Body of pancreas (tissue), 4 donors: ENCODE measurements at places on chromosomes 4 and X.

DNA sequence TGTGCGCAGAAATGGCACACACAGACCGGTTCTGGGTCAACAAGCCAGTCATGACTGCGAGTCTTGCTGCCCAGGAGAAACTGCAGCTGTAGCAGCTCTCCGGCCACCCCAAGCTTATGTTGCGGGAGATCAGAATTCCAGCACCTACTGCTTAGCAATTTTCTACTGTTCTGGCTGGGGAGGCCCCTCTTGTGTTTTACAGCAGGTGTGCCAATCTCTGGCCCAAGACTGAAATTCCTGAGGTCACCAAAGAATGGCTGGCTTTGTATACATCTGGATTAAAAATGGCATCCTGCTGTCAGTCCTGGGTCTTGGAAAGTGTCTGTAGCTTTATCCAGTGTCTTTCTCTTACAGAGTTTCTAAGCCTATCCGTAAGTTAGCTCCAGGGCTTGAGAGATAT, 68.9 kb upstream of the TRAM1L1 start:
- no peak for DNase-seq

GRCh38 chrX:69036674-69037573, 128.3 kb downstream of the PJA1 start:
- no peak for DNase-seq

- DNase-seq: no peak
Observed at GRCh38 chr4:38243388-38244053, 283.3 kb downstream of the PTTG2 start.

GRCh38 chr4:78121338-78121904, 64.3 kb downstream of the FRAS1 start:
- peak; percentile 5 for DNase-seq

- DNase-seq: peak; percentile 82
Observed at GRCh38 chrX:78024349-78025059, 55.1 kb upstream of the PGAM4 start.

DNA sequence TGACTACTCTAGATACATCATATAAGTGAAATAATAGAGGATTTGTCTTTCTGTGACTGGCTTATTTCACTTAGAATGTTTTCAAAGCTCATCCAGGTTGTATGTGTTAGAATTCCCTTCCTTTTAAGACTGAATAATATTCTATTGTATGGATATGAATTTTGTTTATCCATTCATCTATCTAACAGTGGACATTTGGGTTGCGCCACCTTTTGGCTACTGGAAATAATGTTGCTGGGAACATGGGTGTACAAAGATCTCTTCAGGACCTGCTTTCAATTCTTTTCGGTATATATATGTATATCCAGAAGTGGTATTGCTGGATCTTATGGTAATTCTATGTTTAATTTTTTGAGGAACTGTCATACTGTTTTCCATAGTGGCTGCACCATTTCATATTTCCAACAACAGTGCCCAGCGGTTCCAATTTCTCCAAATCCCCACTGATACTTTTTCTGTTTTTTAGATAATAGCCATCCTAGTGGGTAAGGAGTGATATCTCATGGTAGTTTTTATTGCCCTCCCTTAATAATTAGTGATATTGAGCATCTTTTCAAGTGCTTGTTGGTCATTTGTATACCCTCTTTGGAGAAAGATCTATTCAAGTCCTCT, 3.4 kb upstream of the SCD5 start:
- DNase-seq: no peak

DNA sequence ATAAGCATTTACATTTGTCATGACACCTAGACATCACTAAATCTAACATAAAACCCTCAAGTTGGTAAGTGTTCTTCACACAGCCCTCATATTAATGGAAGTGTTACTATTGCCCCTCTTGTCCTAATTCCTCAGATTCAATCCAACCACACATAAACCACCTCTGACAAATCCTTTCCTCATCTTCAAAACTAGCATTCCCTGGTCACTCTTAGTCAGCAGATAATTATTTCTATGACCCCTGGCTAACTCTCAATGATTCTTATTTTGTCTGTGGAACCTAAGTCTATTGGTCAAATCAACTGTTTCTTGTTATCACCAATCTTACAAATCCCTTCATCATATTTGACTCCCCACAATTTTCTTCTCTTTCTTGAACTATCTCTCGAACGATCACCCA, 168.6 kb downstream of the PPP3CA start:
- DNase-seq: no peak

DNA sequence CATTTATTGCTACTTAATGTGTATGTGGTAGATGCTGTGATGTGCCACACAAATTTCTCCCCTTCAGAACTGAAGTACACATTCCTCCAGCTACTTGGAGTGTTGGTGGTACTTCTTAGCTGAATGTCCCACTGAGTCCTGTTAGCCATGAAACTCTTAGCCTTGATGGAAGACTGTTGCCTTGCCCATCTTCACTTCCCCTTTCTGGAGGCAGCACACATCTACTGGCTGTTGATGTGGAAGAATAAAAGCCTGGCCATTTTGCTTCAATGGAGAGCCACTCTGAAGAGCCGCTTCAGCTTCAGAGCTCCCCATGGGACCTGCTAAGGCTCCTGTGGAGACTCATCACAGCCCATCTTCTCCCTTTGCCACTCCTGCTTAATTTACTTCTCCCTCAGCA, 157.7 kb upstream of the PITX2 start:
- DNase-seq: no peak

- DNase-seq: no peak
Observed at GRCh38 chrX:47482065-47482511, 934 bp downstream of the ZNF41 start.

GRCh38 chrX:72269671-72270251, 7.3 kb downstream of the RPS4X start:
- DNase-seq: no peak

DNA sequence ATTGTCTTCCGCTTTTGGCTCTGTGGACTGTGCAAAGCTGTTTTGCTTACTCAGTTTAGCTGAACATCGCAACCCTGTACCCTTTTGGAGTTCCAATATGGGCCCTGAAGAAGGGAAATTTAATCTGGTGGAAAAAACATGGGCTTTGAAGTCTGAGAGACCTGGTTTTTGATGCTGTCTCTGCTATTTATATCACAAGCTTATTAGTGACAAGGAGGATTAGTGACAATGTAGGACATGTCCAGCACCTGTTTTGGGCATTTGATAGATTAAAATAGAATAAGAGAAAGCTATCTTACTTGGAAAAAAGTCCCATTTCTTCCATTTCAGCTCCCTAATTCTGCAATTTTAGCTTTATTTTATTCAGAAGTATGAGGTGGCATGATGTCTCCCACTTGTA, 417.3 kb downstream of the SPRY1 start:
- DNase-seq: no peak

DNA sequence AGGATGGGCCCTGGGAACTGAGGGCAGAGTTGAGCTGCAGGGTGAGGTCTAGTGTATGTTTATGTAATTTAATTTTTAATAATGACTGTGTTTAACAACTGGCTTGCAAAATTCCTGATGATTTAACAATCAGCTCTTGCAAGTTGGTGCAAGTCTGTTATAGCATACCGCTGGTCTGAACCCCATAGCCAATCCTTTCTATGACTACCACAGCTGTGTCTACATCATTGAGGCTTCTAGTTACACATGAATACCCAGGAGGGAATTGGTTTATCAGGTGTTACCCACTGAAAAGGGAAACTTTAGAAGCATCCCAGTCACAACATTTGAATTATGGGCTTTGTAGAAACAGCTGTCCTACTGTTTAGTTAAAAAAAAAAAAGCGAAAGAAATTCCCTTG, 38.3 kb downstream of the SUPT20HL1 start:
- no peak for DNase-seq
